Pancreas (tissue), 10 donors: ENCODE measurements at places on chromosomes 4 and X. TPM values are rescaled to one million over a fixed set of nuclear protein-coding genes. Genes with fewer than 3 reads are reported as not detected.

DNA sequence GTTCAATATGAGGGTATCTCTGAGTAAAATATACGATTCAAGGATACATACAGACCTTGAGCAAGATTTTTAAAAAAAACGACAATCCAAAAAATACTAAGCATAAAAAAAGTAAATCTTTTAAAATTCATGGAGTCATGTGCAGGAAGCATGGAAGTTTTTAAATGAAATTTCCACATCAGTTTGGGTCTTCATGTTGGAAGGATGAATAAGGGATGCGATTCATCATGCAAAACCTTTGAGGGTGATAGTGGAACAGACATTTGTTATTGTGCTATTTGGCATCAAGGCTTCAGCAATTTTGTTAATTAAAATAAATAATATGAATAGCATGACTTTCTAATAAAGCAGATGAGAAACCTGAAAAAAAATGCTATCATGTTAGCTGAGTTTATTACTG is 815.0 kb upstream of the PCDH10 start:
- no peaks in the 10 kb centered on the region for H3K36me3 ChIP-seq
- no peak for DNase-seq
- no peaks in the 10 kb centered on the region for H3K4me1 ChIP-seq
- no peak overlapping the region for H3K4me3 ChIP-seq
- H3K27me3 ChIP-seq, result no peaks in the 10 kb centered on the region

- no peaks in the 10 kb centered on the region for H3K27me3 ChIP-seq
- no peak overlapping the region for H3K4me3 ChIP-seq
- H3K4me1 ChIP-seq, result peaks cover 4% of the 10 kb centered on the region
- no peak for DNase-seq
- H3K27ac ChIP-seq, result no peak overlapping the region
Observed at GRCh38 chr4:51884055-51884454, 41.1 kb downstream of the DCUN1D4 start.

Gene GABRQ
- not detected for total RNA-seq

Gene SMR3B
- not detected for total RNA-seq

Gene EMCN
- total RNA-seq, result 2.6 TPM
